ENCODE measurements at places on chromosomes 6 and 20.

DNA sequence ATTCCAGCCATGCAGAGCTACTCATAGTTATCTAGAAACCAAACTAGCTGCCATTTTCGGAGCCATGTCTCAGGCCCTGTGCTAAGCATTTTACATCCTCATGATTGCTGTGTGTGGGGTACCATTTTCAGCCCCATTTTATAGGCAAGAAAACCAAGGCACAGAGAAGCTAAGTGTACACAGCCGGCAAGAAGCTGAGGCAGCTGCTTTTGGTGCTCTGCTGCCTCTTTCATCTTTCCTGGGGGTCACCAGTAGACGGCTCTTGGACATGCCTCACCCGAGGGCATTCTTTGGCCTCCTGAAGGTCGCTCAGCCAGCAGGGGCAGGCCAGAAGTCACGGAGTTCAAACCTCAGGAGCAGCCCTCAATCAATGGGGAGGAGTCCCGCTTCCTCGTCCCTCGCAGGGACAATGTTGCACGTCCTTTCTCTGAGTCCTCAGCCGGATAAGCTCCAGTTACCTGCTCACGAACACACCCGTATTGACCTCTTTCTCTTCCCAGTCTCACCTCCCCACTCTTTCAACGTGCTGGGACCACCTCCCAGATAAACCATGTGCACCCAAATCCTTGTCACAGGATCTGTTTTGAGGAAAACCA, 82.6 kb upstream of the BLCAP start:
- DNase-seq = no peak

GRCh38 chr6:28589957-28590349, 64.3 kb downstream of the GPX5 start:
- DNase-seq = no peak

GRCh38 chr20:3105256-3106137, 21.0 kb upstream of the AVP start:
- no peak for DNase-seq

GRCh38 chr20:828987-829386, 4.5 kb upstream of the FAM110A start:
- DNase-seq = no peak

DNA sequence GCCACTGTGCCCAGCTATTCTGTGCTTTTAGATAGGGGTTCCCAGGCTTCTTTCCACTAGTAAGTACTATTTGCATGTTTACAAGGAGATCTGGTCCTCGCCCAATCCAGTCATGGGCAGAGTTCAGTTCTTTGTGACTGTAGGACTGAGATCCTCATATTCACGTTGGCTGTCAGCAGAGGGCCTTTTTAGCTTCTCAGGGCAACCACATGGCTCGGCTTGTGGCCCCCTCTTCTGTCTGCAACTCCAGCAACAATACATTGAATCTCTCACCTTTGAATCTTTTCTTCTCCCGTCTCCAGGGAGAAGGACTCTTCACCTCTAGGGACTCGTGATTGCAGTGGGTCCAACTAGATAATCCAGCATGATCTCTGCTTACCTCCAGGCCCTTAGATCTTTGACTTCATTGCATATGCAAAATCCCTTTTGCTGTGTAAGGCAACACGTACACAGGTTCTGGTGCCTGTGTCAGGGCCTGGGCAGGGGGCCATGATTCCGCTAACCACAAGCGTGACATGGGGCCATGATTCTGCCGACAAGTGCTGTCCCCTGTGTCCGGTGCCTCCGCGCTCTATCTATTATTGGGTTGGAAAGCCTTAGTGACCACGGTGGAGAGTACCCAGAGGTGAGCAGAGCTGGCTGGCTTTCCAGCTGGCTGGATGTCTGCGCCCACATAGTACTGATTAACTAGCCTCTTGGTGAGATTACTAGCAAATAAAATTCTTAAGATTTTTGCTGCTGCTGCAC, 5.1 kb downstream of the CCR6 start:
- no peak for DNase-seq

DNA sequence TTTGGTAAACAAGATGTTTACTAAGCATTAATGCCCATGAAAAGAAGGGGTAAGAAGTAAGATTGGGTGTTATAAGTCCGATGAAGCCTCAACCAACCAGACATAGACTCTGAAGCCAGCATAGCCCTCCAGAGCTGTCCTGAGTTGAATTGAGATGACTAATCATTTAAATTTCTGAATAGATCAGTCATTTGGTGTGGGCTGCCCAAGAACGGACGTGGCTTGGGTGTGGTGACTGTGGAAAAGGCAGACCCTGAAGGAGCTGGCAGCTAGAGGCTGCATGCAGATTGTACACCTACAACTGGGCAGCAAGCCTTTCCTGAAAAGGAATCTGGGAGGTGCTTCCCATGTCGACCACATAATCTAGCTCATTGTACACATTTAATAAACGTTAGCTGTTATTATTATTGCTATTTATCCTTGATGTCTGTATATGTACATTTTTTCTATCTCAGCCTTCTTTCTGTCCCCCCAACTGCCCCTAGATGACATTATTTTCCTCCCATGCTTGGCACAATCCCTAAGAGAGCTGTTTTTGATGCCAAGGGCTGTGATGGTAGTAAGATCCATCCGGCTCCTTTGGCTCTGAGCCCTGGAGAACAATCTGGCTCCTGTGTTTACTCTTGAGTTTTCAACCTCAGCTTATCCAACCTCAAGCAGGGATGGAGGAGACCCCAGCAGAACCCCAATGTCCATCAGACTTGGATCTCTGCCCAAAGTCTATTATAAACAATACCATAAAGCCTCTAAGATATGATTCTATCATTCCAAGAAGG, 57.6 kb upstream of the JAG1 start:
- DNase-seq = no peak

DNA sequence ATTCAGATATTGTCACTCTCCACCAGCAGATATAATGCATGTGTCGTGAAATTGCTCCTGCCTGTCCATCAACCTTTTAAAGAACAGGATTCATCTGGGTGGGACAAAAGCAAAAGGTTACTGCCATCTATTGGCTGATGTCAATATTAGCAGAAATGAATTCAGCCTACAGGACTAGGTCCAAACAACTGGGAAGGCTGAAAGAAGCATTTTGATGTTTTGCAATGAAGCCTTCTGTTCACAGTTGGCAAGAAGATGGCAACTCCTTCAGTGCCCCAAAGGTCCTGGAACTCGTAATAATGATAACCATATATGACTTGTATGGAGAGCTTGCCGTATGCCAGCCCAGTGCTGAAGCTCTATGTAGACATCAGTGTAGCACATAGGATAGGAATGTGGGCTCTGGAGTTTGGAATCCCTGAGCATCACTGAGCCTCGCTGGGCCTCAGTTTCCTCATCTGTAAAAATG, 7.5 kb downstream of the BCAS1 start:
- no peak for DNase-seq

- DNase-seq = no peak
These were observed 15.2 kb downstream of the DNAH8 start for GRCh38 chr6:38730140-38730862.
